ENCODE measurements at places on chromosomes 11 and 22.

GRCh38 chr11:65208785-65209710 lies 27.3 kb downstream of the CAPN1 start:
- DNase-seq = no peak

- DNase-seq = no peak
These were observed 1478.4 kb downstream of the TBC1D22A start for GRCh38 chr22:48240935-48241230.

- no peak for DNase-seq
These were observed 270.0 kb downstream of the LARGE1 start for GRCh38 chr22:33650244-33650643.

- DNase-seq = no peak
These were observed 50.8 kb upstream of the ELF5 start for GRCh38 chr11:34564406-34564805.

DNA sequence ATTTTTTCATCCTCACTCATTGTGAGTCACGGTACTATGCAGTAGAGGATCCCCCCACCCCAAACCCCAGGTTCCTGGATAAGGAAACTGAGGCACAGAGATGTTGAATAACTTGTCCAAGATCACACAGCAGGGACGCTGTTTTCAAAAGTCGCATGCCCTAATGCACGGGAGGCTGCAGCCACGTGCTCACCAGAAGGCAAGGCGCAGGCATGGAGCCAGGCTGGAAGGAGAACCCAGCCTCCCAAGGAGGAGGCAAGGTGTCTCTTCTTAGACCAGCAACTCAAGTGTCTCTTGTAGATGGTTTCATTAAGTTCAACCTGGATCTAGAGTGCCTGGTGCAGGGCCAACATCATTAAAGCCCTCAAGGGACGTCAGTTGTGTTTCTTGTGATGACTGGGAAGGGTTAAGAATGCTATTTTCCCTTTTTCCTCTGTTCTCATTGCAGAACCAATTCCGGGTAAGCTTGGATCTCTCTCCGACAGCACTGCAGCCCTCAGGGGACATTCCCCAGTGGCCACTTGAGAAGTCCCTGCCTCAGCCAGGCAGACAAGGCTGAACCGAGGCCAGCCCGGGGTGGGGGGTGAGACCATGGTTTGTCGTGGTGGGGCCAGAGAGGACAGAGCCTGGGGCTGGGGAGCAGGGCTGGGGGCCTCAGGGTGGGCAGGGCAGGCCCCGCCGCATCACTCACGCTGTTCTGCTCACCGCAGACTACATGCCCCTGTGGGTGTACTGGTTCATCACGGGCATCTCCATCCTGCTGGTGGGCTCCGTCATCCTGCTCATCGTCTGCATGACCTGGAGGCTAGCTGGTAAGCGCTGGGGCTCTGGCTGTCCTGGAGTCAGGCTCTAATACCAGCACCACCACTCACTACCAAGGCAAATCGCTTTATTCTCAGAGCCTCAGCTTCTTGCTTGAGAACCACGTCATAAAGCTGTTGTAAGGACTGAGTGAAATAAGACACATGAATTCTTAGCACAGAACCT lies 15.7 kb downstream of the TMEM121B start:
- no peak for DNase-seq

DNA sequence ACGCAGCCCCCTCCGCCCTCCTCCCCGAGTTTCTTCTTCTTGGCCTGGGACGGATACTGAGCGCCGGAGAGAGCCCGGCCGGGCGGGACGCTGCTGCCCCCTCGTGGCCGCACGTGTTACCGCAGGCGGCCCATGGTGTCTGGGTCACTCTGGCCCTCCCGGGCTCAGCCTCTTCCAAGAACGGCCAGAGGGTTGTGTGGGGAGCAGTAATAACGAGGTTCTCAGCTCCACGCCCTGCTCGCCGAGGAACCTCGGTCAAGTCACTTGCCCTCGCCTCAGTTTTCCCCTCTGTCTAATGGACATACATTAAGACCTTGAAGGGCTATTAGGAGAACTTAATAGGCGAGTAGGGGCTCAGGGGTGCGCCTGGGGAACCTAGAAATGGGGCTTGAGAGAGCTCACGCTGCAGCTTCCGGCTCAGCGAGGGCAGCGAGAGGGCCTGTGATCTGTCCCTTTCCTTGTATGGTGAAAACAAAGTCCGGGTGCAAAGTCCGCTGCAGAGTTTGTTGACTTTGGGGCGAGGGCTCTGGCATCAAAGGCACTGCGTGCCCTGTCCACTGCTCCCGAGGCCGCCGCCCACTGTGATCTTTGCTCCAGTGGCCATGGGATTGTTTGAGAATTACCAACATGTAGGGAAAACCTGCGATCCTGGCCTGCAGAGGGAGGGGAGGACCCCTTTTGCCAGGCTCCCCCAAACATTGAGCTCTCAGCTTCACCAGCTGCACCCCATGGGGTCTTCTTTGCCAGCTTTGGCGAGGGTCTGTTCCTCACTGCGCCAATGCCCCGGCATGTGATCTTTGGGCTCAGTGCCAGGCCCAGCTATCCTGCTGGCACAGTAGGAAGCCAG lies 14.4 kb upstream of the LRP5 start:
- peak; percentile 83 for DNase-seq

DNA sequence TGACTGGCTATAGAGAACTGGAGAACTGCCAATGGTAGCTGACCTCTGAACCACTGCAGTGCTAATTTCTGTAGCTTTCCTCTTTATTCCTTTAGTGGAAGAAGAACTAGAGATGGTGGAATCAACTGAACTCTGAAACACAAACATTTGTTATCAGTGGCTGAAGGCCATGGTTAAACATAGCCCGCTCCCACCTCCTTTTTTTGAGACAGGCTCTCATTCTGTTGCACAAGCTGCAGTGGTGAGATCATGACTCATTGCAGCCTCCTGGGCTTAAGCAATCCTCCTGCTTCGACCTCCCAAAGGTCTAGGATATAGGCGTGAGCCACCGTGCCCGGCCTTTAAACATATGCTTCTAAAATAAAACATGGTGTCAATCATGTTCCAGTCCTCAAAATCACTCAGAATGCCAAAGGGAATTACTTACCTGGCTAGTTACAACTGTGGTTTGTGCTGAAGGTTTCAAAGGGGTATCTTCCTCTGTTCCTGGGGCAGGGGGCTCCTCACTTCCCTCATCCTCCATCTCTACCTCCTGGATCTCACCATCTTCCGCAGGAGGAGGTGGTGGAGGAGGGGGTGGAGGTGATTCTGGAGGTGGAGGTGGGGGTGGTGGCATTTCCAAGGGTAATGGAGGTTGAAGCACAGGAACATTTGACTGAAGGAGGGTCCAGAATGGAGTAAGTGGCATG lies 9.0 kb upstream of the AGBL2 start:
- peak; percentile 32 for DNase-seq

DNA sequence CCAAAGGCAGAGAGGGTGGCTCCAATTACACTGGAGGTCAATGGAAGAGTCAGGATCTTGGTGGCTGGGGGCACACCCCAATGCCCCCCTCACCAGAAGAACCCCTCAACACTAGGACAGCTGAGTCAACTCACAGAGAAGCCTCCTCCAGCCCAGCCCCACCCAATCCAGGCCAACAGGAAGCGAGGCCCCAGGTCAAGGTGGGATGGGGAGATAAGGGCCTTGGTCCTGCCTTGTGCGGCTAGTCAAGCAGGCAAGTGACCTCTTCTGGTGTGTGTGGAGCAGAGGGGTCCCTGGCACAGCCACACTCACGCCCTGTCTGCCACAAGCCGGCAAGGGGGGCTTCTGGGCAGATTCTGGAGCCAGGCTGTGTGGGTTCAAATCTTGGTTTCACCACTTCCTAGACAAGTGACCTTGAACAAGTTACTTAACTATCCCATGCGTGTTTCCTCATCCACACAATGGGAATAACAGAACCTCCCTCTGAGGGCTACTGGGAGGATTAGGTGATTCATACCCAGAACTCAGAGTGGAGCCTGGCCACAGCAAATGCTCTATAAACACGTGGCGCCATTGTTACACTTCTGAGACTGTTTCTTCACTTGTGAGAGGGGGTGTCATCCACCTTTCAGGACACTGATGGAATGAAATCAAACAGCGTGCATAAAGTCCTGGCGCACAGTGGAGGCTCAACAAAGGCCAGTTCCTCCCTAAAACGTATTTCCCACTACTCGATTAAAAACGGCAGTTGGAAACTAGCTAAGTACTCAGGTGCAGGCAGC lies 3.2 kb downstream of the TTLL12 start:
- DNase-seq = no peak

DNA sequence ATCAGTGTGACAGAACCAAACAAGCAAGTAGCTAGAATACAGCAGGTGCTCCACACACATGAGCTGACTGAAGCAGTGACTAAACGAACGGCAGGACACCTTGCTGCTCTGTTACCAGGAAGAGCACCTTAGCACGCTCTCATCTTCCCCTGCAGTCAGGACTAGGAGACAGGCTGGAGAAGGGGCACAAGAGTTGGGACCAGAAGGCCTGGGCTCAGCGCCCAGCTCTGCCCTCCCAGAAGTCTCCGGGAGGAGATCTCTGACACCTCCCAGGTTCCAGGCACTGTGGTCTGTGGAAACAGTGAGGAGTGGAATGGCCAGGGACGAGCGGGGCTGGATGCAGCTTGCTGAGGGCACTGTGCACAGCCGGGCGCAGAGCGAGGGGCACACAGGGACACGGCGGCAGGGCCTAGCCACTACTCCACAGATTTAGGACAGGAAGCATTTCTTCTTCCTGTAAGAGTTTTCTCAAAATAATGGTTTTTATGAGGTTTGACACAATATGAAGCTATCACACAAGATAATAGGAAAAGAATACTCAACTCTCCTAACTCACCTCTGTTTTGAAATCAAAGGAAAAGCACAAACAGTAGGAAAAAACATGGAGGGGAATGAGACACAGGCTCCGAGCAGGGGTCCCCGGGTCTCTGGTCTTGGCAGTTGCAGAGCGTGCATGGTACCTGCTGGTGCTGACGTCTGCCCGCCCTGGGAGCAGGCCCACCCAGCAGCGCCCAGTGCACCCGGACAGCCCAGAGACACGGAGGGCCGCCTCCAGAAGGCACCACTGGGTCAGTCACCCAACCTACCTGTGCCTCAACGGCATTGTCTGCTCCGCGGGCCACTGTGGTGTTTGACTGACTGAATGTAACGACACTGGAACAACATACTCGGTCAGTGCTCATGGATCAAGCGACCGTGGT lies 67.6 kb downstream of the NCAPD3 start:
- no peak for DNase-seq

DNA sequence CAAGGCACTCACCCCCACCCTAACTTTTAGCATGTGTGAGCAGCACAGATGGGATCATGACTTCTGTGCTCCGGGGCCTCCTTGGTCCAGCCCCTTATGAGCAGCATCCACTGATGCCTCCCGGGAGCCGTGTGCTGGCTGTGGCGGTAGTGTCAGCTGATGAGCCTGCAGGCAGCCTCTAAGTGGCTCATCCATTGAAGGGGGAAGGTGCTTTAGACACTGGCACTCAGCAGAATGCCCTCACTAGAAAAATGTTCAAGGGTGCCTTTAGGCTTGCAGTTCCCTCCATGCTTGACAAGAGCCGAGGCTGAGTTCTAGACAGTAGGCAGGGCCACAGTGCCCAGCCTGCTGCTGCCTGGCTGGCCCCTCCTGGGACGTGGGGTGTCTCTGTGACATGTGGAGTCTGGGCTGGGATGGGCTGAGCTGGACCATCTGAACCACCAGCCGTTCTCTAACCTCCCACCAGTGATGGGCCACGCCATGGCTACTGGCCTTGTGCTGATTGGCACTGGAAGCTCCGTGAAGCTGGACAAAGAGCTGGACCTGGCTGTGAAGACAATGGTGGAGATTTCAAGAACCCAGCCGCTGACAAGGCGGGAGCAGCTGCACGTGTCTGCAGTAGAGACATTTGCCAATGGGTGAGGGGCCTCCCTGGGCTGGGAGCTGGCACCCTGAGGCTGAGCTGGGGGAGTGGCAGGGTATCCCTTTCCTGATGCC lies 5.8 kb downstream of the TTC38 start:
- peak; percentile 7 for DNase-seq

GRCh38 chr22:24140357-24140756 lies 40.9 kb upstream of the SUSD2 start:
- no peak for DNase-seq

DNA sequence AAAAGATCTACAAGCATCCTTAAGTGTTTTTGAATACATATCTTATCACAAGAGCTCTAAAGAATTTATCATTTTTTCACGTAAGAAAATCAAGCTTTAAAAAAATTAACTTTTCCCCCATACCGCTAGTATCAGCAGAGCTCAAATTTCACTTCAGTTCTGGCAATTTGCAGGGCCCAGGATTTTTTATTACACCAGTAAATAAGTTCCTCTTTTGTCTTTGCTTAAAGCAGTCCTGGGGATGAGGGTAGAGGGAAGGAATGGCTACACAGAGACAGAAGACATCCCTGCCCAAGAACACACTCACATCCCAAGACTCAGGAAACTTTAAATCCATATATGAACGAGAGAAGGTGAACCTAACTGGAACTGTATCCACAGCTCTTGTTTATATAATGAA lies 22.6 kb upstream of the SORL1 start:
- no peak for DNase-seq

GRCh38 chr22:44583061-44583760 lies 85.2 kb upstream of the RTL6 start:
- peak; percentile 19 for DNase-seq

DNA sequence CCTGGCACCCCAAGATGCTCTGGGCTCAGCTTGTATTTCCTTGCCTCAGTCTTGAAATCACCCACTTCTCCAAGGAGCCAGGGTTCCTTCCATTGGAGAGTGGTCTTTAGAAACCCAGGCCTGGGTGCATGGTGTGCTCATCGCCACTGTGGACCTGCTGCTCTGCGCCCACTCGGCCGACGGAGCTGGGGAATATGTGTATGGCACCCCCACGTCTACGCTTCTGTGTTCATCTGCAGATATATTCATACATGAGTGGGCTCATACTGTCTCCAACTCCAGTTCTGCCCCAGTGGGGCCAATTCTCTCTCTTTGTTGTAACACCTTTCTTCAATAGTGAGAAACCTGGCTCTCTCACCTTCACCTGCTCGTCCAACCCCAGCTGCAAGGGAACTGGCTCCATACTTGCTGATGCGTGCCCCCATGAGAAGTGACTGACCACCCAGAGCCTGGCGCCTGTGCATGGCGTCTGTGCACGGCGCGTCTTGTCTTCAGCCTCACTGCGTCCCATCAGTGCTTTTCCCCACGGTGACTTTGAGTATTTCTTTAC lies 39.8 kb downstream of the KCNQ1 start:
- DNase-seq = no peak

DNA sequence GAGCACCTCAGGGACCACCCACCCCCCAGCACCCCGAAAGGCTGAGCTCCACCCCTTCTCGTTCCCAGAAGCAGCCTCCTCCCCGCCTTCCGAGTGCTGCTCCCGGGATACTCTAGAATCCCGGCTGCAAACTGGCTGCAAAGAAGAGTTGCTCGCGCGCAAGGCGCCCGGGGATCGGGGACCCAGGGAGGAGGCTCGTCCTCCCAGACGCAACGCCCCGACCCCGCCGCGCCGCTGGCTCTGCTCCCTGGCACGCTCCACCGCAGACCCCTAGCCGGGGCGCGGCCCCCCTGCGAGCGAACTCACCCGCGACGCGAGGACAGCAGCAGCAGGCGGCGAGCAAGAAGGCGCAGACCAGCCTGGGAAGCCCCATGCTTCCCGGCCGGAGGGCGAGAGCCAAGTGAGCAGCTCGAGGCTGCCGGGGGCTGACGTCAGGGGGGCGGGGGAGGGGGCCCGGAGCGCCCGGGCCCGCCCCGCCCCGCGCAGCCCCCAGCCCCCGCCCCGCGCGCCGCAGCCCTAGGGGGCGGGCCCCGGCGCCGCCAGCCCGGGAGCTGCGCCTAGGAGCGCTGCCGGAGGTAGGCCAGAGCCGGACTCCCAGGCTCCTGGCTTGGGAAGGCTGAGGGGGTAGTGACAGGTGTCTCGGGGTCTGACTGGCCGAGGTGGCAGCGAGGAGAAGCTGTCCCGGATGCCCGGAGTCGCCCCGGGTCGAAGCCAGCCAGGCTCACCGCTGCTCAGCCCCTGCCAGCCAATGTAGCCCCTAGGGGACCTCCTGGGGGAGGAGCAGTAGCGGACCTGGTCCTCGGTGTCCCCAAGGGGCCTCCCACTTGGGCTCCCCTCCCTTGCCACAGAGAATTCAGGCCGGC lies at the start of gene MCAM:
TSS of gene MCAM (minus strand) at position 402 of the 863 bp plus-strand sequence. CDS start at position 373, 29 bp downstream.
- DNase-seq = peak; percentile 69
